ENCODE measurements at places on chromosomes 7 and 10.

GRCh38 chr7:28654110-28654509, 241.8 kb downstream of the CREB5 start:
- peak; percentile 61 for DNase-seq

DNA sequence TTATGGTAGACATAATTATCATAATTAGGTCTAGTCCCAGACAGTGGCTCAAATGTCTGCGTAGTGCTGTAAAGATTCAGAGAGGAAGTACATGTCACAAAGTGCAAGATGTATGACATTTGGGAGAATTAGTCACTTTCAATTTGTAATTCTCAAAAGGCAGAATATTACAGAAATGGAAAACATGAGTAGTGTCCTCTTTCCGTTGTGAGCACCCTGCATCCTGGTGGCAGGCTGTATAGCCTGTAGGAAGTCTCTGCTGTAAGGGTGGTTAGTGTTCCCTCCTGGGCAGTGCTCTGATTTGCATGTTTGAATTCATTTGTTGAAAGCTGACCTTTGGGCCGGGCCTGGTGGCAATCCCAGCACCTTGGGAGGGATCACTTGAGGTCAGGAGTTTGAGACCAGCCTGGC, 17.0 kb downstream of the CDK14 start:
- no peak for DNase-seq

GRCh38 chr10:85978566-85979358, 387.8 kb downstream of the GRID1 start:
- DNase-seq, result no peak

DNA sequence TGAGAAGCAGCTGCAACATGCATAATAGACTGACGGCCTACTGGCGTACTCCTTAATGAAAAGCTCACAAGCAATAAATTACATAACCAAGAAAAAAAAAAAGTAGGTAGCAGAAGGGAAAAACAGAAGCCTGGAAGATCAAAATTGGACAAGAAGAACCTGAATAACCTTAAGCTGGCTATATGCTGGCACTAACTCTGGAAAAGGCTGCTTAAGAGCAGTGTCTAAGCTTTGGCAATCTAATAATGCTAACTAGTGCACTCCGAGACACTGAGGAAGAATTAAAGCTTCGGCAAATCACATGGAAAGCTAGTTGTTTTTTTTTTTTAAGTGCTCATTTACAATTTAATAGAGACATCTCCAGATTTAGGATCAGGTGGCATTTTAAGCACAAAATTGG, 441.9 kb downstream of the PARD3 start:
- DNase-seq, result peak; percentile 20

GRCh38 chr7:36723291-36723690, 1.0 kb downstream of the AOAH start:
- DNase-seq, result no peak

GRCh38 chr7:64802699-64803098, 8.5 kb downstream of the ZNF138 start:
- DNase-seq, result peak; percentile 19

GRCh38 chr7:136998495-136998894, 130.0 kb downstream of the CHRM2 start:
- no peak for DNase-seq

- no peak for DNase-seq
Measured at GRCh38 chr10:43926875-43927406, 278.3 kb upstream of the ZNF32 start.

- DNase-seq, result no peak
Measured at GRCh38 chr10:871951-872403, 59.5 kb downstream of the LARP4B start.

DNA sequence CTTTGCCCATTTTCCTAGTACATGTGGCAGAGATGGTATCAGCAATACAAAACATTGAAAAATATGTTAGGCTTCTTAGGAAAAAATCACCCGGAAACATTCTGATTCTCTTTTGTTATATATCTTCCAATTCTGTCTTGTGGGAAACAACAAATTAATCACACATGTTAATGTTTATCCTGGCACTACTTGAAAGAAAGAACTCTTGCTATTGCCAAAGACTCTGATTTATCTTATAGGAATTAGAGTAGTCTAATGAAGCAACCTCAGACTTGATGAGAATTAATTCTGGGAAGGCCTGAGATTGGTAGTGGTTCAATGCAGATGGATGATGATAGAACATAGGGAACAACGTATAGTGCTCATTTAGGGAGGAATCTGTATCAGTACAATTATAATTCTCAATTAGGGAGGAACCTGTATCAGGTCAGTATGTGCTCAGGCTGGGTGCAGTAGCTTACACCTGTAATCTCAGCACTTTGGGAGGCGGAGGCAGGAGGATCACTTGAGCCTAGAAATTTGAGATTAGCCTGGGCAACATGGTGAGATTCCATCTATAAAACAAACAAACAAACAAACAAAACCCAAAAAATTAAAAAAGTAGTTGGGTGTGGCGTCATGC, 50.7 kb downstream of the TAS2R16 start:
- DNase-seq, result no peak

DNA sequence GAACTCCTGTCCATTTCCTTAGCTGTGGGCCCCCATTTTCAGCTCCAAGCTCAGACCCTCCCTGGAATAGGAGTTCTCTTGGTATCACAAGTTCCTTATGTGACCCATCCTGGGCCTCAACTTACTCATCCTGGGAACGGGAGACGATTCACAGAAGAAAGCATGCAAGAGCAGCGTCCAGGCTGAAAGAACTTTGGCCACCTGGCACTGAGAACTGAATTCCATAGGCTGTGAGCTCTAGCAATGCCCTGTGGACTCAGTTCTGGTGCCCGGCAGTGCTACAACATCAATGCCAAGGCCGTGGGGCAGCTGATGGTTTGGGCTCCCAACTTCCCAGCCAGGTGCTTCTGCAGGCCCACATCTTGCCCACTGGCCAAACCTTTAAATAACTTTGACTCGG, 3.9 kb upstream of the CUEDC2 start:
- no peak for DNase-seq

GRCh38 chr10:2817940-2818636, 249.3 kb upstream of the PFKP start:
- no peak for DNase-seq

DNA sequence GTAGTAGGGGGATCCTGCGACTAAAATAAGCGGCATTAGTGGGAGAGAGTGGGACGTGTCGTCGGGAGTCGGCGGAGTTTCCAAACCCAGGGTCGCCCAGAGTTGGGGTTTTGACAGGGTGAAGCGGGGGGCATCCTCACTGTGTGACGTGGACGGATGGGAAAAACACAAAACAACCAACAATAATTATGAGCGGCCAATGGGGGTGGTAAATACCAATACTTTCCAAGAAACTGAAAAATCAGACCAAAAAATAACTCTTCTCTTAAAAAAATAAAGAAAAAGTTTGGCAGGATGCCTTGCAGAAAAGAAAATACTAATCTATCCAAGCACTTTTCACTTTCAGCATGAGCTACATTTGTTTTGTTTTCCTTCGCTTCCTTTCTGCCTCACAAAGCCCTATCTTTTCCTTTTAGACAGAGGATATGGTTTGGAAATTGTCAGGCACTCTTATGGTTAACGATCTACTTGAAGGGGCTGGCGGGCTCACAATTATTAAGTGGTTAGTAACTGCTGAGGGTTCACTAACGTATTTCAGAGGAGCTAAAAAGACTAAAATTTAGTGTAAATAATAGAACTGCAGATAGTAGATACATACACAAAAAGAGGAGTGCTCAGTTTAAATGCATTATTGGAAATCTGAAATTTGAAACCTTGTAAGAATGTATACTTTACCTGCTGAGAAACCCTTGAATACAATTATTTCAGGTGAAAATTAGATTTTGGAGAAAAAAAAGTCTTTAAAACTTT, 802 bp upstream of the CDK6 start:
- no peak for DNase-seq

DNA sequence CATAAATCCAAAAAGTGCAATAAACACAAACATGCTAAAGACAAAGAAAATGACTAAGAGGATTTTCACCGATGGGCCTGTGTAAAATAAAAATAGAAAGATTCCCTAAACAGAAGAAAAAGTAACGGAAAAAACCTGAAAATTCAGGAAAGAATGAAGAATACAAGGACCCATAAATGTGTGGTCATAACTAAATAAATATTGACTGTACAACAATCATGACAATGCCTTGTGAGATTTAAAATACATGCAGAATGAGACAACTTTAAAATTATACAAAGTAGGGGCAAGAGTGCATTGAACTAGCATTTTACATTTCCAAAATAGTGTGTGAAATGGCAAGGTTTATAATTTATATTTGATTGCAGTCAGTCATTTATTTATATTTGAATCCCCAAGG, 409.1 kb upstream of the ANKRD30A start:
- DNase-seq, result no peak

GRCh38 chr10:130882906-130883305, 428.6 kb downstream of the TCERG1L start:
- DNase-seq, result no peak

DNA sequence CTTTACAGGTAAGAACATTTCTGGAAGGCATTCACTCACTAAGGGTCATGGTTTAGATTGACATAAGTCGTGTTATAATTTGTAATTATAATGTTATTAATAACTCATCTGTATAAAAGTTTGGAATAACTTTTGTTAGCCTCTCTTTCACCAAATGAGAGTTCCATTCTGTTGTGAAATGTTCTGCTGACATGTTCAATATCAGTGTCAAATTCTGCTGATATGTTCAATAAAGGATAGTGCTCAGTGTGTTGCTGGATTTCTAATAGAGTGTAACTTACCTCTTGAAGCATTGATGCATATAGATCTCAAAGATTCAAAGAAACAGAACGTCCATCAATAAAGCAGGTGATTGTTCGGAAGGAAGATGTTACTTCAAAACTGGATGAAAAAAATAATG, 30.6 kb downstream of the ANLN start:
- no peak for DNase-seq

GRCh38 chr7:42698600-42699374, 213.1 kb downstream of the C7orf25 start:
- no peak for DNase-seq

DNA sequence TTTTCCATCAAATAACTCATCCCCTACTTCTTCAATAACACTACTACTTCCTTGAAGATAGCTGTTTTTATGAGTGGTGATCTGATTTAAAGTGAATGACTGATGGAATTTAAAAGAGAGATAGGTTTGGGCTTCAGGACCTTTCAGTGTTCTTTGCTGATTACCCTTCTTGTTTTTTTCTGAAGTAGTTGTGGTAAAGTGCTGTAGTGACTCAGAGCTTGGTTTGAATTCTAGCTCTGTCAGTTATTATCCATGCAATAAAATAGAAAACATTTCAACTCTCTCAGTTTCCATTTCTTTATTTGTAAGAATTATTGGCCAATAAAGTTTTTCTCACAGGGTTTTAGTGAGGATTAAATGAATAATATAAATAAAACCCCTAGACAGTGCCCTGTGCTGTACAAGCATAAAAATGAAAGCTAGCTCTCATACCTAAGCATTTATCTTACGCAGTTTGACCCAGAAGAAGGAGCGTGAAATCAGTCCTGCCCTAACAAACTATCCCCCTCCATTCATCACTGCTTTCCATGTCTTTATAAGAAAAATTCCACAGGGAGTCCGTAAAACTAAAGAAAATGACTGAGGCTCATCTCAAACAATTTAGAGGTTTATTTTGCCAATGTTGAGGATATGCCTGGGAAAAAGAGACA, 25.1 kb upstream of the AKAP9 start:
- DNase-seq, result no peak

GRCh38 chr10:57689596-57690297, 577.9 kb downstream of the IPMK start:
- no peak for DNase-seq

DNA sequence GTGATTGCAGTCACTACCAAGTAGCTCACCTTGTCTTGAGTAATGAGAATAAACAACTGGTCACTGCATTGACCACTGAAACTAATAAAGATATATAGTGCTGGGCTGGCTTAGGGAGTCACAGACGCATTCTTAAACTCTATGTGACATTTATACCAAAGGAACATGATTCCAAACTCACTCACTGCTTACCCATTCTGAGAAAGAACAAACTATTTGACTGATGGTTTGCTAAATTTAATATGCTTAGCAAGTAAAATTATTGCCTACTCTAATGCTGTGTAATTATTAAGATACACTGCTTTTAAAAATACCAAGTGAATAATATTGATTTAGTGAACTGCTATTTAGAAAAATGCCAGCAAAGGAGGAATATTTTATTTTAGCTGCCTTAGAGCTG, 191.1 kb downstream of the LRMDA start:
- no peak for DNase-seq

DNA sequence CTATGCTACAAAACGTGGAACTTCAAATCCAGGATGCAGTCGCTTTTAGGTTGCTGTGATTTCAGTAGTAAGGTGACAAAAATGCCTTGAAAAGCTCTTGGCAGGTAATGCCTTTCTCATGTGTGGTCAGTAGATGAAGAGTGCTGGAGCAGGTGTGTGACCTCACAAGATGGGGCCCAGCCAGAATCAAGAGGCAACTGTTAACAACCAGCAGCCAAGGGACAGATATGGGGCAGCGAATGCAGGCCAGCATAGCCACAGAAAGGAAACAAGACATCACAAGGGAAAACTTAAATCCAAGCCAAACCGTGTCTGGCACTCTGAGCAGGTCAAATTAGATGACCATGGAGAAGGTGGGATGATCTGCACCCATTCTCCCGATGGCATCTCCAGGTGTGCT, 12.3 kb downstream of the HUS1 start:
- no peak for DNase-seq

GRCh38 chr10:85175635-85176034, 847.2 kb downstream of the CCSER2 start:
- DNase-seq, result no peak

DNA sequence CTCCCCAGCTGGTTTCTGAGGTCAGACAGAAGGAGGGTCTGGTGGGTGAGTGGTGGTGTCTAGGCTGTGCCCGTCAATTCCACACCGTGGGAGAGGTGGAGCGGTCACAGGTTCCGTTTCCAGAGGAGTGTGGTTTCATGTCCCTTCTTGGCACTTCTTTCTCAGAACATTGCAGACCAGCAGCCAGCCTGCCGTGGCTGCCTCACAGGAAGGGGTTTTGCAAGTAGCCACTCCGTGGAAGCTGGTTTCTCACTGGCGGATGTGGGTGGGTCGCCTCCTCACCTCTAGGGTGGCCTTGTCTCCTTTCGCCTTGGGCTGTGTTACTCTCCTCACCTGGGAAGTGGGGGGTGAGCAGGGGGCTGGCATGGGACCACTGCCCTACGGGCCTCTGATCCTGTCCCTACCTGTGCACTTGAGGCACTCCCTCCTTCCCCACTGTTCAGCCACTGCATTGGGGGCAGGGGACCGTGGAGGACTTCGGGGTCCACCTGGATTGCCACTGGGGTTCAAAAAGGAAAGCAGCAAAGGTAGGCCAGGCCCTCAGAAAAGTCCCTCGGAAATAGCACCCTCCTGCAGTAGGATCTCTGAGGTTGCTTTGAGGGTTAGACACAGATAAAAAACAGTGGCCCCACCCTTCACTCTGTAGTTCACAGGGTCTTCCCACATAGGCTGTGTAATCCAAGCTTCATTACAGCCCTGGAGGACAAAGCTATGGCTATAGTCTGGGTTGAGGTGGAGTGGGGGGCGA, 33.9 kb downstream of the TSPAN14 start:
- no peak for DNase-seq

GRCh38 chr10:87660484-87661133, 931 bp downstream of the PAPSS2 start:
- no peak for DNase-seq

All from globus pallidus (tissue), 1 donor.